ENCODE measurements at places on chromosomes 1 and 21. TPM values are rescaled to one million over a fixed set of nuclear protein-coding genes. Genes with fewer than 3 reads are reported as not detected.

Gene SLC30A10
- total RNA-seq = not detected

Gene ZSCAN20
- total RNA-seq = 3.1 TPM

Gene TDRD5
- not detected for total RNA-seq

Gene CD1B
- total RNA-seq = not detected

Gene APOBEC4
- total RNA-seq = not detected

Gene USH2A
- not detected for total RNA-seq
